C1 segment of cervical spinal cord (tissue), 14 donors: ENCODE measurements at places on chromosomes 4 and X.

GRCh38 chr4:170529748-170530722 lies 440.3 kb upstream of the AADAT start:
- DNase-seq, result no peak

GRCh38 chr4:154025110-154025509 lies 236.2 kb upstream of the SFRP2 start:
- DNase-seq, result no peak

DNA sequence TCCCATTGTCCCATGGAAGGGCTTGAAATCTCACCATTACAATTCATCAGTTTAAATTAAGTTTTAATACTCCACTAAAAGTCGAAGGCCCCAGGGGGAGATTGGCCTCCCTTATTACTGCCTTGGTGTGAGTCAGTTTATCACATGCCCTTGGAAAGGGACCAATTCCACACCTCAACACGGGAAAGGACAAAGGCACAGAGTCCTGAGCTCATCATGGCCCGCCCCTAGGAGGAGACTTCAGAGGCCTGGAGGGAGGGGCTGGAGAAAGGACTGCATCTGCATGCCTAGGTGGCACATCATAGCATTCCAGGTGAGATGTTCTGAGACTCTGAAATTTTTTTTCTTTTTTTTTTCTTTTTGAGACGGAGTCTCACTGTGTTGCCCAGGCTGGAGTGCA lies 2.8 kb upstream of the SEL1L3 start:
- no peak for DNase-seq

- no peak for DNase-seq
These were observed 115.1 kb downstream of the FRYL start for GRCh38 chr4:48664938-48665337.

DNA sequence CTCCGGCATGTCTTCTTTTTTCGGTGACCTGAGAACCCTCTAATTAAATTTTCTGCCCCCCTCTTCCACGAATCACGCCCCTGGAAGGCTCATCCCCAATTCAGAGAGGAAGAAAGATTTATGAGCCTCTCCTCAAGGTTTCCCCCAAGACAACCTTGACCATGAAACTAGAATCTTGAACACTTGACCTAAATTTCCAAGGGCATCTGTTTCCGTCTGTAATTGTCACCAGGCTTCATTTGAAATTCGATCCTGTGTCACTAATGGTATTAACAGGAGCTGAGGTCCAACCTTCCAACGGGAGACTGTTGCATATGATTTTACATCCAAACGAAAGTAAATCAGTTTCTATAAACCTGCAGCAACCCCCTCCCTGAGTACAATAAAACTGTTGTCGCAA lies 139.9 kb upstream of the ZIC3 start:
- DNase-seq, result no peak

GRCh38 chr4:2368746-2369437 lies 49.6 kb downstream of the ZFYVE28 start:
- no peak for DNase-seq

DNA sequence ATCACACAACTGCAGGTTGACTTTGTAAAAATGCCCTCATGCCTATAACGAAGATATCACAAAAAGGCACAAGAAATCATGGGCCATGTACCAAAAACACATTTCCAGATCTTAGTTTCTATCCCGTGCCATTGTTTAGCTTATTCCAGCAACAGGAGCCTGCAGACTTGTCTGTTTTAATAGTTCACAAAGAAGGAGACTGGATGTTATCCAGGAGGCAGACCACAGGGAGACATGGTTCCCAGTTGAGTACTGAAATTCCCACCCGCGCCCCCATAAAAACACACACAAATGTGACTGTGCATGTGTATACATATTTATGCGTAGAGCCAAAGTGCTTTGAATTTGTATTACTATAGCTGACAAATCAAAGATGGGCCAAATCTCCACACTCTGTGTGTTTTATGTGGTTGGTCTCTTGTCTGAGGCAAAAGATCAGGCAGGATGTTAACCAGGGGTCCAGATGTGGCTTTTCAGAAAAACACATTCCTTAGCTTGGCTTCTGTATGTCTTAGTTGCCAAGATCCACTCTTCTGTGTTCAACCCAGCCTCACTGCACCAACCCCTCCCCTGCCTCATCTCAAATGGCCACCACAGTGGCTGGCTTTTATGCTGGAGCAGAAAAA lies 469.2 kb upstream of the DIPK2B start:
- no peak for DNase-seq

DNA sequence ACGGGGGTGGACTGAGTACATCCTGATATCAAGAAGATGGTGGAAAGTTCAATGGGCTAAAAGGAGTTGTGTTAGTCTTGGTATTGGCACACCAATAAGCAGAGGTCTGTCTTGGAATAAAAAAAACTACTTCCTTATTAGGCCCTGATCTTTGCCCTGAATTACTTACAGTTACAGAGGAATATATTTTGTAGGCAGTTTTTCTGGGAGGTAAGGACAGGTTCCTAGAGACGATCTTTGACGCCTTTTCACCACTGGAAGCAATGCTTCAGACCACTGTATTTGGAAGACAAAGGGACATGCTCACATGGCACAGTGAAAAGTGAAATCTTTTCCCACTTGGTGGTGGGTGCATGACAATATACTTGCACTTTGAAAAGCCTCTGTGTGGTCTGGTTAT lies 618 bp upstream of the XK start:
- DNase-seq, result no peak

- no peak for DNase-seq
These were observed 69.2 kb downstream of the SORBS2 start for GRCh38 chr4:185742766-185743165.

DNA sequence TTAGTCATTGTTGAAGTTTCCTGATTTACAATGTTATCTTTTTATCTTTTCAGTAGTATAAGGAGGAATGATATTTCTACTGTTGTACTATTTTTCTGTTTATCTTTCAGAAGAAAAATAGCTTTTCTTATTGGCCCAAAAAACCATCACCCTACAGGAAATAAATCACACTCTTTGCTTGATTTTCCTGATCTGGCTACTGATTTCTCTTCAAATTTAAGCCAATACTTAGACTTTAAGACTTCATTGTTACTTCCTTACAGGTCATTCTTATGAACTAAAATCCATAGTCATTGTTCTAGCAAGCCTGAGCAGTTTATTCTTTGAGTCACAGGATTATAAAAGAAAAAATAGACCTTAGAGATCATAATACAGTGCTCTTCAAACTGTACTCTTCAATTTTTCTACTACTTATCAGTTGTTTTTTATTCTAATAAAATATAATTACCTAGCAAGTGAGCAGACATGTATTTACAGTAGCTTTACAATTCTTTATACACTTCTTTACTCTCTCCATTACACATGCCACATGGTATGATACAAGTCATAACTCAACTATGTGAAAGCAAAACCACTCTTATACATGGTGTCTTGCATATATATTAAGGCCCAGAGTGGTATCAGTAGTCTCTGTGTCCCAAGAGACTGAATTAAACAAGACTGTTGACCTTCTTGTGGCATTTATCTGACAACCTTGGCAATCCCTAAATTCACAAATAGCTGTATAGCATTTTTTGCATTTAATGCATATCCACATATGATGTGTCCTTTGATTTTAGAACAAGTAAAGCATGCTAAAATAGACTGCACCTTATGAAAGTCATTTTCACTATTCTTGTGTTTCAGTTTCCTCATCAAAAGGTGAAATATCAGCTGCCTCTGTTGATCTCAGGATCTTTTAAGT lies 47.9 kb downstream of the TET2 start:
- DNase-seq, result no peak

- no peak for DNase-seq
These were observed 25.8 kb downstream of the ZNF630 start for GRCh38 chrX:48045410-48046311.

DNA sequence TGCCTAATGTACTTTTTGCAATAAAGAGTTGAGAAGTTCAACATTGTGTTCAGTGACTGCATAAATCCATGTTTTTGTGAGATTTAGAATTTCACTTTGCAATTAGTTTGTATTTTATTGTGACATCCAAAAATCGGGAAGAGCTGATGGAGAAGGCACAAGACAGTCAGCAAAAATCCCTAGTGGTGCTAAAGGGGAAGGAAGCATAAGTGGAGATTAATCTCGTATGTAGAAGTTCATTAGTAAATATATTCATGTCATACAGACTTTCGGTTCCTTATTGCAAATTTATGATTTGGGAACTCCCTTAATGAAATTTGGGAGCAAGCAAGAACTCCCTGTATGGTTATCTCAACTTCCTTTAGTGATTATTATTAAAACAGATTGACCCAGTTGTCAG lies 57.8 kb upstream of the SLC39A8 start:
- no peak for DNase-seq

GRCh38 chr4:74613266-74613665 lies 168.3 kb downstream of the AREG start:
- DNase-seq, result no peak

- DNase-seq, result peak; percentile 73
These were observed at the start of gene PDHA1 for GRCh38 chrX:19343535-19344408. PDHA1 (plus strand) TSS chrX:19343927; CDS start chrX:19344038, 111 bp downstream.

GRCh38 chr4:111499291-111499690 lies 646.0 kb upstream of the FAM241A start:
- no peak for DNase-seq

DNA sequence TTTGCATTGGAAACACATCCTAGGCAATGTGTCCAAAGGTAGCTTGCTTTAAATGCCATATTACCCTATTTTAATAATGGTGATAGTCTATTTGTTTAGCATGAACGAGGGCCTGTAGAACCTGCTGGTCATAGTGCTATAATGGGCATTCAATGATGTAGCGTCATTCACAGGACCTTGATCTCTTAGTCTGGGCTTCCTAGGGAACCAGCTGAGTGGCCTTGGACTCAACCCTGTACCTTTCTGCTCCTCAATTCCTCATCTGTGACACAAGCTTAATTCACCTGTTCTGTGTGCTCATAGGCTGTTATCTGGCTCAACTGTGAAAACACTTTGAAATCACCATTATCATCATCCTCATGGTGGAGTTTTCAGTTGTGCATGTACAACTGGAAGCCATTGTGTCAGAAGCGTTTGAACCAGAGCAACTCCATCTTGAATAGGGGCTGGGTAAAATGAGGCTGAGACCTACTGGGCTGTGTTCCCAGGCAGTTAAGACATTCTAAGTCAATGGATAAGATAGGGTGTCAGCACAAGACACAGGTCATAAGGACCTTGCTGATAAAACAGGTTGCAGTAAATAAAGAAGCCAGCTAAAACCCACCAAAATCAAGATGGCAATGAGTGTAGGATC lies 346.8 kb upstream of the KLF3 start:
- no peak for DNase-seq

DNA sequence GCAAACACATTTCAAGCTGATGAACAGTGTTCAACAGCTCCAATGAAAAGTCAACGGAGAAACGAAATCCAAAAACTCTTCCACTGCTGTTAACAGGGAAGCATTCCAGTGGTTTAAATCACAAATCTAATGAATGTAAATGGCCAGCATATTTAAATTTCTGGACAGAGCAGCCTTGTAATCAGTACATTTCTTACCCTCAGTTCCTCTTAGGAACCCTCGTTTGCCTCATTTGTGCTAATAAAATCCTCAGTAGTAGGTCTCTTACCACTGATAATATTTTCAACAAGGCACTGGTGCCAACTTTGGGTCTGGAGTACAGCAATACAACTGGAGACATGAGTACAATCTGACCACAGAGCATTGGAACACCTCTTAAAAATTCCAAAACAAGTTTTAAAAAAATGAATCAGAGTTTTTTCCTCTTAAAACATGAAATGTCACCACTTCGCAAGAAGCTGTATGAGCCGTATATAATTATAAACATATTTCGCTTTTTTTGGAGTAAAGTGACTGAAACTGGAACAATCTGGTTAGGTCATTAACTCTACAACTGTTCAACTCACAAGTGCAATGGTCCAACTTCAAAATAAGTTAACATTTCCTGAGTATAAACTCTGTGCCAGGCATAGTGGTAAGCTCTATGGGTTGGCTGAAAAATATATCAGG lies 211.2 kb downstream of the CPEB2 start:
- no peak for DNase-seq

GRCh38 chr4:186264660-186265059 lies 1.3 kb upstream of the F11 start:
- DNase-seq, result no peak

GRCh38 chrX:50827996-50828395 lies 14.0 kb upstream of the SHROOM4 start:
- DNase-seq, result no peak

DNA sequence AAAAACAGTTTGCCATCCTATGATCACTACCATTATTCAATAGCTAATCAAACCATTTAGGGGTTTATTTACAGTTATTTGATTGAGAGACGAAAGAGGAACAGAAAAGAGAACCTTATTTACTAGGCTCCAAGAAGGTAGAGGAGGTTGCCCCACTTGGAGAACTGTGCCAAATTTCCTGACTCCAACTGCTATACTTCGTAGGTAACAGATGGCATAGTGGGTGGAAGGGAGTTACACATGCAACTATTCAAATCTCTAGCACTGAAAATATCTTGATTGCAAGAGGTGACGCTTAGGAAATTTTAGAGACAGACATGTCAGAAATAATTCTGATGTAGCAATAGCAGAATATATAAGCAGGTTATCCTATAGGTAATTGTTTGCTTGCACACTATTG lies 38.0 kb upstream of the TMPRSS11F start:
- no peak for DNase-seq

- peak; percentile 38 for DNase-seq
These were observed 63.0 kb downstream of the ZNF732 start for GRCh38 chr4:242121-242848.

DNA sequence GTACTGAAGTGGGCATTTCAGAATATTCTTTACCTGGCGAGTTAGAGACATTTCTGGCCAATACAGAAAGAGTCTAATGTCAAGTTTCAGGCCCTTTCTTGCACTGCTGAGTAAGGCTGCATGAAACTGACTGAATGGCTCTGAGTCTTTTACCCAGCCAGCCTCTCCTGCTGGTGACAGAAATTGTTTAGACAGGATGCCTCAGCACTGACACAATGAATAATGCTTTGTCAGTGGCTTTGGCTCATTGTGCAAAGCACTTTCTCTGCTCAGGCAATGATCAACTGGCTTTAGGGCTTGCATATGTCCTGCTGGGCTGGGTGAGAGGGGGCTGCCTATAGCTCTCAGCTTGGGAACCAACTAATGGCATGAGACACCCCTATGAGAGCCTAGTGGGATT lies 45.5 kb downstream of the CLNK start:
- no peak for DNase-seq
